ENCODE measurements at places on chromosomes 2 and 18.

DNA sequence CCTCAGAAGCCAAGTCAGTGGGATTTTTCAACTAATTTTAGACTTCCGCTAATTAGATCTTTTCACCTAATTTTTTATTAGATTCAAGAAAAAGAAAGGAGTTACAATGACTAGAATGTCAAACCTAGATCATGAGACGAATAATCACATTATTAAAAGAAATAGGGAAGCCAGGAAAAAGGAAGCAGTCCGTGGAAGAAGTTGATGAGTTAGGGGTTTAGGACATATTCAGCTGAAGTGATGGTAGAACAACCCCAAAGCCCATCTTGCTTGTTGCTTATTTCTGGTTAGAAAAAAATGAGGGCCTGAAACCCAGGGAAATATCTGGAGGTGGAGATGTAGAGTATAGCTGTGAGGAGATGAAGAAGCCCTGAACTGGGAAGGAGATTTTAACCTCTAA is 8.0 kb downstream of the KLF7 start:
- no peak for DNase-seq

- no peak for DNase-seq
Measured at GRCh38 chr2:45670646-45671045, 19.2 kb downstream of the PRKCE start.

DNA sequence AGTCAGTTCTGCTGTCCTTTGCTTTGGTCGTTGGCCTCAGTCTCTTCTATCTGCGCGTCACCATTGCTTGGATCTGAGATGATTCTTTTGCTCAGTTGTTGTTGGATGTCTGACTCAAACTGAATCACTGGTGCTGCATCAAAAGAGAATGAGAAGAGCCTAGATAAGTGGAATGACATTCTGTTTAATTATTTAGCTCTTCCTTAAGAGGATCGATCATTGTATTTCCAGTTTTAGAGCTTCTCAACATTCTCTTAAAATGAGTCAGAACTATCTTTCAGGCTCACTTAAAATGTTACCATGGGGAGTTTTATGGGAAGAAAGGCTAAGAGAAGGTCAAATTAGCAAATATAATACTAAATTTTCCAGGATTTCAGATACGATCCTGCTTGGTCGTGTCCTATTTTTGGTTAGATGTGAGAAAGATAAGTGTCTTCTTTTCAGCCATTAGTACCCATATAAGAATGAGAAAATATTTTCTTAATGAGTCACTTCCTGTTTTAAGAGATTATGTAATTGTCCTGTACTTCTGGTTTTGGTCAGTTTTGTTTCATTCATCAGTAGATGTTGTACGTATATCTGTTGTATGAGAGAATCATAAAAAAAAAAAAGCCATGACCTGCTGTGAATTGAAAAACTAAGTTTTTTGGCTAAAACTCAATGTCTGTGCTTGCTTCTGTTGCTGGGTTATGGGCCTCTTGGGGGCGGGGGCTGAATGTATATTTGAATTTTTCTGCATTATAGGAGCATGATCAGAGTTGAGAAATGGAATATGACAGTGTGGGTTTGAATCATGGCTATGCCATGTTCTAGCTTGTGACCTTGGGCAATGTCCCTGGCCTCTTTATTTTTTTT is 31.6 kb upstream of the CASP10 start:
- peak; percentile 76 for DNase-seq

DNA sequence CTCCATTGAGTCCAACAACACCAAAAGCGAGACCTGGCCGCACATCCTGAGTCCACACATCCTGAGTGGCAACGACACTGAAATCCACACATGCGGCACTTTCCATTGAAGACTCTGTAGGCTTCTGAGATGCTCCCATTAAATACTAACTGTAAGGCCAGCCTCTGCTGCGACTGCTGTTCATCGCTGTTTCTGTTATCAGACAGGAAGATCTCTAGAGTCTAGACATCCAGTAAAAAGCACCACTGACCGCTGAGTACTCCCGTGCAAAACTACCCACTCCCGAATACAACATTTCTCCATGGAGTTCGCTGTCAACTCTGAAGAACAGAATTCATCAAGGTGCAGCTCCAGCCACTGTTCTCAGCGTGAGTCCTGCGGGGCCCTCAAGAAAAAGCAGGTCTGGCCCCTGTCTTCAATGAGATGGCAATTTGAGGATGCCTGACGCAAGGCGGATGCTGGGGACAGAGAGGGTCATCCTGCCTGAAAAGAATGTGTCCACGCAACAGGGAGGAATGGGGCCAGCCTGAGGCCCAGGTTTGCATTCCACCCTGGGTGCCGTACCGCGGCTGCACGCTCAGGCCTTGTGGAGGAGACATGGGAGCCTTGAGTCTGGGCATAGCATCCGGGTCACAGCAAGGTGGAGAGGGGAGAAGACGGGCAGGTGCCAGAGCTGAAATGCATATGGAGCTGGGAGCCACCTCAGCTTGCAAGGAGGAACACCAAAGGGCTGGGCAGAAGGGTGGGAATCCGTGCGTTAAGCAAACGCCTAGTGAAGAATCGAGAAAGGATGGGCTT is 61.9 kb downstream of the ZNF516 start:
- DNase-seq = no peak

DNA sequence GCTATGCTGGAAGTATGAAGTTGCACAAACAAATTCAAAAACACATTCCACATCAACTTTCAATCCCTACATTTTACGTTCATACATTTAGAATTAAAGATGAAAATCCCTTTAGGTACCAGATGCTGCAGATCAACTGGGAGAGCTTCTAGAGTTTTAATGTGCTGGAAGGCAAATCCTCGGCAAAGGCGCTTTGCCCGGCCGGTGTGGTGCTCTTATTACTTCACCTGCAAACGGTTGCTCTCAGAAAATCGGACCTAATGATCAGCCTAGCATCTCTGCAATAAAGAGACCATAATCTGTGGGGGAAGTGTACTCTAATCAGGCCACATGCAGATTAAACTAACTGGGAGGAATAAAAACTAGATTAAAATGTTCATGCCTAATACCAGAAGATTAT is 513.8 kb downstream of the ZEB2 start:
- no peak for DNase-seq

DNA sequence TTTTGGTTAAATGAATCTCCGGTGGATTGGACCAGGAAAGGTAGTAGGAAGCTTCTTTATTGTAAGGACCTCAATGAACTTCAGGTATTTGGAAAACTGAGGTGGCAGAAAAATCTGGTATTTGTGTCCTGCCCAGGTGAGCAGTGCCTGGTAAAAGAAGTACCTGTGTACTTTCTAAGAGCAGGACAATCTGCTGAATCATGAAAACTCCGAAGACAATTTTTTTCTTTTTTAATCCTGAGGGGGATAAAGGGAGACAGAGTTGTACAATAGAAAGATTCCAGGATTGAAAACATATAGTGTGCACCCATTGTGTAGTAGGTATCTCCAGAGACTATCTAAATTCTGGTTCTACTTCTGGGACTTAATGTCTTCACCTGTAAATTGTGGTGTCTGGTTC is 191.8 kb upstream of the SPOPL start:
- DNase-seq = no peak

GRCh38 chr2:23449413-23449812 is 64.4 kb downstream of the KLHL29 start:
- DNase-seq = no peak

DNA sequence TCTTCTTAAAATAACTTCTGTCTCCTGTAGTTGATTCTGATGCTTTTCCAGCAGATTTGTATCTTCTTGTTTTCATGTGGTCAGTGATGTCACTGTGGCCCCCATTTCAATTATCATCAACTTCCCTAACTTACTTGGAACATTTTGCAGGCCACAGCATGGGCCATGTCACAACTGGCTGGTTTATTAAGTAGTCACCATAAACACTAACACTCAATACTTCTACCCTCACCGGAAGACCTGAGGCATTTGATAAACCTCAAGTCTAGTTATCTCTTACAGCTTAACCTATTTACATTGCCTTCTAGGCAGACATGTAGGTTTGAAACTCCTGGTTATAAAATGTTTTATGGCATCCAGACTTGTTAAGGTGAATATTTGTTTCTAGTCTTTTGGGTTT is 37.4 kb upstream of the PROKR1 start:
- no peak for DNase-seq

- no peak for DNase-seq
Measured at GRCh38 chr2:158659483-158659882, 135.6 kb upstream of the DAPL1 start.

- DNase-seq = peak; percentile 12
Measured at GRCh38 chr2:20507166-20507692, 60.4 kb downstream of the RHOB start.

Measured in AG08395 (cell line).